ENCODE measurements at places on chromosomes 3 and 15. TPM values are rescaled to one million over a fixed set of nuclear protein-coding genes. Genes with fewer than 3 reads are reported as not detected.

Gene CAV3
- total RNA-seq: not detected

Gene ZNF80
- not detected for total RNA-seq

Gene SAMMSON
- not detected for total RNA-seq

Gene MYRIP
- total RNA-seq: not detected

Gene CPB1
- not detected for total RNA-seq

Gene SKOR1
- total RNA-seq: not detected

GRCh38 chr3:176293276-176293675 lies 904.0 kb downstream of the TBL1XR1 start:
- DNase-seq: no peak

GRCh38 chr3:122784436-122784835 lies 9.2 kb downstream of the HSPBAP1 start:
- no peak for DNase-seq

DNA sequence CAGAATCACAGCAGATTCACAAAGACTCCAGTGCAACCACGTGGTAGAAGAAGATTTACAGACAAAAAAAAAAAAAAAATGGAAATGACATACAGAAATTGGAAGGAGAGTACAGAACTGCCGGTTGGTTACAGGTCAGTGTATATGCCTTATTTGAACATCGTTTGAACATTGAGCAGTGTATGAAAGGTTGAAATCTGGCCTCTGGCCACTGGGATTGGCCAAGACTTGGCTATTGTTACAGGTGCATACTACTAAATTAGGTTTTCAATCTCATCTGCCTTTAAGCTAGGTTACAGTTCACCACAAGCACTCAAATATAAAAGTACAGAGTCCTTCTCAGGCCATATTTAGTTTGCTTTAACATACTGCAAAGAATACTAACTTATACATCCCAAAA lies 59.8 kb downstream of the THBS1 start:
- DNase-seq: no peak

DNA sequence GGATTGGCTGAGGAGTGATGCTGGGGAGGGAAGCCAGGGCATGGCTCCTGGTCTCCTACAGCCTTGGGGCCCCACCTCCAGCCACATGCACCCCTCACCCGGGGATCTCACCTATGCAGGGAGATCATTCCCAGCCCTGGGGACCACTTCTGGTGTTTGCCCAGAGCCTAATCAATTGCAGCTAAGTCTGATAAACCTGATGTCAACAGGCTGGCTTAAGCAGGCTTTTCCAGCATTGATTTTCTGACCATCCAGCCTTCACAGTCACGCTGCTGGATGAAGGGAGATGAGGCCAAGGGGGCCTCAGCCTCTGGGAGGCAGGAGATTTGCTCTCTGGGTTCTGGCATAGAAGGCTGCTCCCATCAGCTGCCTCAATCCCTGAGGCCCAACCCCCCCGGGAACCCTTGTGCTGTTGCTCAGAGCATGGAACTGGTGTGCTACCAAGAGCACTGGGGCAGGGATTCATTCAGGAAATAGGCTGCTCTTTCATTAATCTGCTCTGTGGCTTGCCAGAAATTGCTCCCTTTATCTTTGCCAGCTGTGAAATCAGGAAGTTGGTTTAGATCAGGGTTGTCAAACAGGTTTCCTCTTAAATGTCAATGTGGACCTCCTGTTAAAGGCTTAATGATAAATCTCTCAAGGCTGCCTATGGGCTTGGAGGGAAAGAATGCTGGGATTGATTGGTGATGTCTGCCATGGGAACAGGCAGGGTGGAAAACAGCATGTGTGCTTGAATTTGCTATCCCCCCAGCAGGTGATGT lies 19.0 kb downstream of the FAM3D start:
- DNase-seq: no peak

DNA sequence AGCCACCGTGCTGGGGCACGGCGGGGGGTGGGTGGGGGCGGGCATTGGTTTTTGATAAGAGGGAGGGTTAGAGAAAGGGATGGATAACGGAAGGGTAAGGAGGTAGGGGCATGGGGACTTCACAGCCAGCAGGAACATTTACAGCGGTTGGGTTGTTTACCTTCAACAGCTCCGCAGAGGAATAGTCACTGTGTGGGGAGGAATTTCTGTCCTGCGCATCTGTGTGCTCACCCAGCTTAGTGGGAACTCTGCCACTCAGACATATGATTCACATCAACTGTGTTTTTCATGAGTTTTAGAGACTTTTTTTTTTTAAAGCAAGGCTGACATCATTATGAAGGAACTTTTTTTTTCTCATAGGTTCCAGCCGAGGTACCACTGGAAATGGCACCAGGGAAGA lies 19.6 kb downstream of the CHRD start:
- DNase-seq: peak; percentile 90

- DNase-seq: no peak
Measured at GRCh38 chr15:35559683-35560082, 13.7 kb upstream of the DPH6 start.

GRCh38 chr3:35680866-35681650 lies 41.7 kb downstream of the ARPP21 start:
- DNase-seq: no peak

GRCh38 chr3:186381424-186382216 lies 19.6 kb upstream of the DGKG start:
- no peak for DNase-seq

DNA sequence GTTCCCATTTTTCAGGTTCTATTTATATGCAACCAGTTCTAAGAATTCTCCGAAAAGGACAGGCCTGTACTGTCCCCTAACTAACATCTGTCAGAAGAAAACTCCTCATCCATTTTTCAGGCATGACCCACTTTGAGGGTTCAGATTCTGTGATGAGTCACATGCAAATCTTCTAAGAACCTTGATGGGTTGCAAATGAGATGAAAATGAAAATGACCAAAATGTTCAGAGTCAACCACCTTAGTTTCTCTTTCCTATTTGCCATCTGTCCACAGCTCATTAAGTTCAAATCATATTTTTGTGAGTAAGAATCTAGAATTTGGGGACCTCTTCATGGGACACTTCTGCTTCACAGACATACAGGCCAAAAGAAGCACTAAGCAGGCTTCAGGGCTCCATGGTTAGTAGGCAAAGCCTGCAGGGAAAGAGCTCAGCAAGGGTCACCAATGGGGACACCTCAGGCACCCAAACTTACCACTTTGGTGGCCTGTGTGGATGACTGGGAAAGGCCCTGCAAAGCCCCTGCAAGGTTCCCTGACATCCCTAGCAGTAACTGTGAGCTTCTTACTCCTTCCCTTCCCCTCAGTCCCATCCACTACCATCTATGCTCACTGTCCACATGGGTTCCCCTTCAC lies 122.0 kb downstream of the WDR76 start:
- DNase-seq: no peak

- DNase-seq: no peak
Measured at GRCh38 chr3:46448721-46449120, 16.0 kb downstream of the LTF start.

- no peak for DNase-seq
Measured at GRCh38 chr3:39644176-39644575, 165.2 kb upstream of the MYRIP start.

DNA sequence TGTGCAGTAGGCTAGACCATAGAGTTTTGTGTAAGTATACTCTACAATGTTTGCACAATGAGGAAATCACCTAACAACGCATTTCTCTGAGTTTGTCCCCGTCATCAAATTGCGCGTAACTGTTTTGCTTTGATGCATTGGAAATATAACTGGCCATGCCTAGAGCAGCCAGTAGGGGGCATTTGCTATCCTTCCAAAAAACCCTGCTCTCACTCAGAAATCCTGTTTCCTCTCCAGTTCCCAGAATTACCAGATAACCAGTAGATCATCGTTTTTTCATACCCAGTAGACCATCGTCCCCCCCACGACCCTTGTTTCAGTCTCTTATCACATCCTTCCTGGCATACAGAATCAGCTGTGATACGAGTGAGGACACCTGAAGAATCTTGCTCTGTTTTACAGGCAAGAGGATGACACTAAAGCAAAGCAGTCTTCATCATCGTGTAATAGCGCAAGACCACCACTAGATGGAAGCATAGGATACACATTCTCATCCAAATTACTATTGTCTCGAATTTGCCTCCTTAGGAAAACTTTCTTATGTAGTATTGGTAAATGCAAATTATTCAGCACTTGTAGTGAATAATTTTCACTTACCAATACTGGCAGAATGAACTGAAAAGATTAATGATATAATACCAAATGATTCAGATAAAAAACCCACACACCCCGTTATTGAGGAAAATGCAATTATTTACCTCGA lies 4.4 kb upstream of the GABRR3 start:
- DNase-seq: peak; percentile 69

DNA sequence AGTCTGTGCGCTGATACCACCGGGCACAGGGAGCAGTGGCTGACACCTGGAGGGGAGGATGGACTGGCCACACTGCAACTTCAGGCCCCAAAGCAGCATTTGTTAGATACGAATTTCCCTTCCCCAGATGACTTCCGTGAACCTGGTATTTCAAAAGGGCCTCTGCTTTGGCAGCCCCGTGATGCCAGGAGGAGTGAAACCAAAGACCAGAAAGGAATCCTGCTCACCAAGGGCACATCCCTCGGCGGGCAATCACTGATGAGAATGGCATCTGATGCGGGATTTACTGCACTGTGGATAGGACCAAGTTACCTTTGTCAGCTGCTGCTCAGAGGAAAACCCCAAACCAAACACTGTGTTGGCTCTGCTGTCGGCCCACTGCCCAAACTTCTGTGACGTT lies 65.5 kb downstream of the WHAMM start:
- no peak for DNase-seq

DNA sequence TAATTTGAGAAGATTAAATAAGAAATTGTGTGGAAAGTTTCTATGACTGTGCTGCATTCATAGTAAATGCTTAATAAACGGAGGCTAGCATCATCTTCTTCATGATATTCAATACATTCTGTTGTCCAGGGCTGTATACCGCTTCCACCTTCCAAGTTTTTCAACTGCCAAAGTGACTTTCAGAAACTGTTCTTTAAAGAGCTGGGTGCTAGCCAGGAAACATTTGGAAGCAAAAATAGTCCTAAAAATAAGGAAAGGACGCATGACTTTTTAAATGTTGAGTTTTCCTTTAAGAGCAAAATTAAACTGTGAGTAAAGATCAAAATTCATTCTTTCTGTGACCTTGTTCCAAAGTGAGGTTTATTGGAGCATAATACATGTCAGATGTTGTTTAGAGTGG lies 9.4 kb upstream of the ERC2 start:
- no peak for DNase-seq

- no peak for DNase-seq
Measured at GRCh38 chr3:46146548-46146947, 61.6 kb downstream of the CCR1 start.

- DNase-seq: peak; percentile 41
Measured at GRCh38 chr15:63109920-63110319, 11.7 kb upstream of the LACTB start.

DNA sequence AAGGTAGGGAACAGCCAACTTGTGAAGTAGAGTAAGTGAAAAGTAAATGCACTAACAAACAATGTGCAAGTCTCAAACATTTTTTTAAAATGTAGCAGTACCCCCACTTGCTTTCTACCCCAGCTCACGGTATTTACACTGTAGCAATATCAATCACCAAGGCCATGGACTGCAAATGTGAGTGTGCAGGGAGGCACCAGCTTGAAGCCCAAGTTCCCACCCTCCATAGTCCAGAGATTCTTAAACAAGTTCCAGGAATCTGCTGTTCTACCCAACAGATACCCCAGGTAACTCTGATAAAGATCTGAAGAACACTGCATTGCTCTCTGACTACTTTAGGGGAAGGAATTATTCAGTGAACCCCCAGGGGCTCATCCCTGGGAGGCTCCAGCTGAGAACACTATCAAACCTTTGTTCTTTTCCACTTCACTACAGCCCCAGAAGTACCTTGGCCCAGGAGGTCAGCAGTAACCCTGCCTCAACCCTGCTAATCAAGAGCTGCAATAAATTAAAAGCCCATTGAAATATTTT lies 86.1 kb downstream of the FOXP1 start:
- DNase-seq: no peak

GRCh38 chr3:42681361-42682038 lies 3.8 kb upstream of the KLHL40 start:
- no peak for DNase-seq

- peak; percentile 20 for DNase-seq
Measured at GRCh38 chr3:135192929-135193328, 397.9 kb downstream of the EPHB1 start.

GRCh38 chr3:53534676-53535400 lies 40.4 kb downstream of the CACNA1D start:
- no peak for DNase-seq

GRCh38 chr3:27426926-27427325 lies 57.3 kb downstream of the SLC4A7 start:
- no peak for DNase-seq

DNA sequence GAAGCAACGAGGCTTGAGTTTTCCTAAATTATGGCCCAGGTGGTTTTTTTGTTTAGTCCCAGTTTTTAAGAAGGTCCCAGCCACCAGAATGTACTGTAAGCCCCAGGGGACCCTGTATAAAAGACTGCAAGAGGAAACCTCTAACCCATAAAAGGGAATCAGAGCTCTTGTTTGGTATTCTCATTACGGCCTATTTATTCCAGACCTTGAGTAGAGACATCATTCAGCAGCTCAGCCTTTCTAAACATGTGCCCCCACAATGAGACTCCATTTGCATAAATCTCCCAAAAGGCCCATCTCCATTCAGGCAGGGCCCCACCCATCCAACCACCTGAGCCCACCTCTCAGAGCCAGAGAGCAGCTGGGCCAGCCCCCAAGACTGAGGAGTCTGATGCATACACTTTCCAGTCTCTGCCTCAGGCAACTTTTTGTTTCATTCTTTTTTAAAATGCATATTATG lies 25.7 kb downstream of the ZDHHC3 start:
- DNase-seq: no peak

DNA sequence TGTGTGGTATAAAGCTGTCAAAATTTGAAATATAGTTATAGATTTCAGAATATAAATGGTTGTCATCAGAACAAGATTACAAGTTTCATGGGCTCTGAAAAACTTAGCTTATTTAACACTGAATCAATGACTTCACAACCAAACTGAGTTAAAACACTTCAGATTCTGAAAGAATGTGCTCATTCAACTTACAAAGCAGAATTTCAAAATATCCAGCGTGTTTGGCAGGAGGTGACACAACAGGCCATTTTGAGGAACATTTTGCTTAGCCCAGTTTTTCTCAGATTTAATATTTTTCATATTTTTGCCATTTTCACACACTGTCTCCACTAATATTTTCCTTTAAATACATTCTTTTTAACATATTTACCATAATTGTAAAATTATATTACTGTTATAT lies 781.1 kb downstream of the TUSC7 start:
- no peak for DNase-seq

DNA sequence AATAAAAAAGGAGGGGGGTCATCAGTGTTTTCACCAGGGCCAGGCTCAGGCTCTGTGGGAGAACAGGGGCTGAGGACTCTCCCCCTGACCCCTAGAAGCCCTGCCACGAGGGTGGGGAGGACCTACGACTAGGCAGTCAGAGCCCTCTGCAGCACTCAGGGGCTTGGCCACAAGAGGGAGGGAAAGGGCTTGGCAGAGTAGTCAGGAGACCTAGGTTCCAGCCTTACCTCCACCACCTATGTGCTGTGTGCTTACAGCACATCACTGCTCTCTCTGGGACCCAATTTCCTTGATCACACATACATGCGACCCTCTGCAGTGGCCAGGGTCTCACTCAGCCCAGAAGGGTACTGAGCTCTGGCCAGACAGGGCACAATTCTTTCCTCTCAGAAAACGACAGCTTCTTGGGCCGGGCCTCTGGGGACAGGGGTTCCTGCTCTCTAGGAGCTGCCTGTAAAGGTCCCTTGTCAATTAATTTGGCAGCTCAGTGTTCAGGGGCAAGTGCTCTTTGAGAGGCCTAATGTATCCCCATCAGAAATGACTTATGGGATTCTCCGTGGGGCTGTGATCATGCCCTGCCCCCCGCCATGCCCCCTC lies 16.4 kb upstream of the SKIC8 start:
- no peak for DNase-seq

Data from Daoy (cell line).